ENCODE measurements at places on chromosomes 5 and 9. TPM values are rescaled to one million over a fixed set of nuclear protein-coding genes. Genes with fewer than 3 reads are reported as not detected.

The GARIN3 gene
- total RNA-seq, result not detected

The WNT8A gene
- total RNA-seq, result not detected

The SCGB3A2 gene
- total RNA-seq, result not detected

The MYOT gene
- total RNA-seq, result not detected

GRCh38 chr5:57054671-57055070 is 102.7 kb upstream of the MIER3 start:
- DNase-seq, result no peak
- H3K27ac ChIP-seq, result no peak overlapping the region
- H3K27me3 ChIP-seq, result peaks cover 20% of the 10 kb centered on the region
- H3K36me3 ChIP-seq, result no peaks in the 10 kb centered on the region

GRCh38 chr5:125006011-125006685 is 259.7 kb upstream of the ZNF608 start:
- DNase-seq, result no peak
- H3K4me1 ChIP-seq, result peaks cover 27% of the 10 kb centered on the region
- no peak overlapping the region for H3K4me3 ChIP-seq
- no peaks in the 10 kb centered on the region for H3K27me3 ChIP-seq
- peaks cover 2% of the 10 kb centered on the region for H3K36me3 ChIP-seq

DNA sequence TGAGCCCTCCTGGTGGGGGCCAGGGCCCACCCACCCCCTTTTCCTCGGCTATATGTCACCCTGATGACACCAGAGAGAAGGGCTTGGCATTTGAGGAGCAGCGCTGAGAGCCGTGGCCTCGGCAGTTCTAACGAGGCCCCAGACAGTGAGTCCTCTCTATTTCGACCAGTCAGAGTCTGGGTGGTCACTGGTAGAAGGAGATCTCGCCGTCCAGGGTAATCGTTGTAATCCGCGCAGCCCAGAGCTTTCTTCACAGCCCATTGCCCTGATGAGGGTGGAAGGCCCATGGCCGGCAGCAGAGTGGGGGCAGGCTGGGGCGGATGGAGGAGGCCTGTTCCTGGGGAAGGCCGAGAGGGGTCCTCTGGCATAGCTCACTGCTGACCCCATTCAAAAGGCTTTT is 70.2 kb downstream of the PSMB7 start:
- no peak overlapping the region for H3K4me3 ChIP-seq
- peaks cover 19% of the 10 kb centered on the region for H3K36me3 ChIP-seq
- peak overlapping the region; percentile 5 for H3K27ac ChIP-seq
- no peaks in the 10 kb centered on the region for H3K27me3 ChIP-seq

GRCh38 chr9:3036333-3036700 is 192.4 kb upstream of the PUM3 start:
- no peak overlapping the region for H3K4me3 ChIP-seq
- H3K27me3 ChIP-seq, result no peaks in the 10 kb centered on the region
- H3K36me3 ChIP-seq, result no peaks in the 10 kb centered on the region
- peaks cover 13% of the 10 kb centered on the region for H3K4me1 ChIP-seq
- H3K27ac ChIP-seq, result no peak overlapping the region

- no peak for DNase-seq
- peaks cover 43% of the 10 kb centered on the region for H3K4me1 ChIP-seq
- H3K4me3 ChIP-seq, result no peak overlapping the region
- H3K36me3 ChIP-seq, result no peaks in the 10 kb centered on the region
Measured at GRCh38 chr9:115883467-115884329, 269.9 kb upstream of the PAPPA start.

DNA sequence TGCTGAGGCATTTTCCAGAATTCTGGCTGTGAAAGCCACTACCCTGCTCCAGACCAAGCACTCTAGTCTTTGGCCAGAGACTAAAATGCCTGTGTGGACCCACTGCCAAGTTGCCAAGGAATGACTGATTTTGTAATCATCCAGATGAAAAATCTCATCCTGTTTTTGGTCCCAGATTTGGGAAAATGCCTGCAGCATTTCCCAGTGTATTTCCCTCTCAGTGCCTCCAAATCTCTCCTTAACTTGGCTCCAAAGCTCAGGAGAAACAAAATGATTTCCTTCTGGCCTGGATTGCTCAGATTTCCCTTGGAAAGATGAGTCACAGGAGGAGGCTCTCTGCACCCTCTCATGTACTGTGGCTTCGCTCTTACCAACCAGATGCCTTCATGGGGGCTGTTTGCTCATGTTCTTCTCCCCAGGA is 335.2 kb upstream of the TARS1 start:
- no peak overlapping the region for H3K4me3 ChIP-seq
- peaks cover 8% of the 10 kb centered on the region for H3K36me3 ChIP-seq
- no peak for DNase-seq

DNA sequence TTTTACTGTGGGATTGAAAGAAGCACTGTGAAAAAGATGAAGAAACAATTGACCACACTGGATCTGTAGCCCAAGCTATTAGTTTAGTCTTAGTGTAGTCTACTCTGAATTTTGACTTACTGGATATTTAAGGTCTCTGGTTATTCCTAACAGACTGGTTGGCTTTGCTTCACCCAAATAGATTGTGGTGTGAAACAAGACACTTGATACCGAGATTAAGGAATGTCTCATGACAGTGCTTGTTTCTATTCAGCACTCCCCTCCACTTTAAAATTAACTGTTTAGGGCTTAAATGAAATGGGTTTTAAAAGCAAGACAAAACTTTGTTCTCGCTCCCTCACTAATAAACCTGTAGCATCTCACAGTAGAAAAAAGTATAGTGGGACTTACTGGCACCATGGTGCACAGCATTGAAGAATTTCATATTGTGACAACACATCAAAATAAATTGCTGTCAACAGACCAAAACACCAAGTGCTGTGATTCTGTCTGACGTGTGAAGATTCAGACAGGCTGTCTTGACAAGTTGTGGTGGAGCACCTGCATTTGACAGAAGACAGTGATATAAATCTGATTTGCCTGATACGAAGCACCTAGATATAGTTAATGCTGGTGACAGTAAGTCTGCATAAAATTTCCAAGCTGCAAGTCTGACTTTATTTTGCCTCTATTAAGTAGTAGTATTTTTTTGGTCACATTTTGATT is 73.1 kb downstream of the PBX3 start:
- no peaks in the 10 kb centered on the region for H3K36me3 ChIP-seq
- no peak for DNase-seq
- no peaks in the 10 kb centered on the region for H3K27me3 ChIP-seq
- H3K4me3 ChIP-seq, result no peak overlapping the region
- H3K4me1 ChIP-seq, result peaks cover 8% of the 10 kb centered on the region

Measured in chondrocyte (in vitro differentiated cells).